ENCODE measurements at places on chromosomes 16 and 17. TPM values are rescaled to one million over a fixed set of nuclear protein-coding genes. Genes with fewer than 3 reads are reported as not detected.

KRTAP1-3 gene
- not detected for total RNA-seq

UMOD gene
- not detected for total RNA-seq

ODAD4 gene
- 0.39 TPM for total RNA-seq

DGKE gene
- 34.3 TPM for total RNA-seq

TBC1D26 gene
- total RNA-seq: not detected

TMEM204 gene
- 23.7 TPM for total RNA-seq

SLC5A10 gene
- not detected for total RNA-seq

NXPH3 gene
- not detected for total RNA-seq

CACNG3 gene
- total RNA-seq: not detected

ELMO3 gene
- 8.5 TPM for total RNA-seq

DPEP2 gene
- total RNA-seq: 2.6 TPM

GINS2 gene
- total RNA-seq: 87.2 TPM

DOC2A gene
- total RNA-seq: 2.0 TPM

TEX19 gene
- not detected for total RNA-seq

SRCAP gene
- total RNA-seq: 93.4 TPM

KCNAB3 gene
- total RNA-seq: 9.9 TPM

ESRP2 gene
- 0.10 TPM for total RNA-seq

RPL23 gene
- total RNA-seq: 1,871 TPM

OR1A1 gene
- total RNA-seq: not detected

CNGB1 gene
- total RNA-seq: not detected

GPR179 gene
- not detected for total RNA-seq

NDRG4 gene
- total RNA-seq: 1.7 TPM

DNAH2 gene
- not detected for total RNA-seq

CCL1 gene
- 264 TPM for total RNA-seq

TNP2 gene
- total RNA-seq: not detected

FNDC8 gene
- not detected for total RNA-seq

TP53TG3F gene
- total RNA-seq: not detected

ZBTB4 gene
- total RNA-seq: 15.1 TPM

CD79B gene
- total RNA-seq: 31.8 TPM

CDH5 gene
- total RNA-seq: not detected

RHBDL1 gene
- 0.71 TPM for total RNA-seq

PMP22 gene
- 0.54 TPM for total RNA-seq

TP53TG3 gene
- not detected for total RNA-seq

JPT2 gene
- 106 TPM for total RNA-seq

CALB2 gene
- not detected for total RNA-seq

G6PC1 gene
- not detected for total RNA-seq

CTRB2 gene
- not detected for total RNA-seq

C16orf86 gene
- 1.4 TPM for total RNA-seq

KRTAP9-4 gene
- not detected for total RNA-seq

ELP5 gene
- total RNA-seq: 73.6 TPM

IQCK gene
- total RNA-seq: 1.1 TPM

KRTAP9-2 gene
- not detected for total RNA-seq

Data from activated T-helper 1 cell treated with anti-CD3 and anti-CD28 coated beads, Interleukin-12 subunit alpha, Interleukin-12 subunit beta, Interleukin-2, Interleukin-4 antibody, amounts not matched to agents 30 ng/mL and 10 ng/mL and 1 ng/mL, durations not matched to agents 14 hours and 24 hours and 36 hours (primary cell).